ENCODE measurements at places on chromosomes 12 and 14. TPM values are rescaled to one million over a fixed set of nuclear protein-coding genes. Genes with fewer than 3 reads are reported as not detected.

TC2N gene
- total RNA-seq: 34.1 TPM

DNA sequence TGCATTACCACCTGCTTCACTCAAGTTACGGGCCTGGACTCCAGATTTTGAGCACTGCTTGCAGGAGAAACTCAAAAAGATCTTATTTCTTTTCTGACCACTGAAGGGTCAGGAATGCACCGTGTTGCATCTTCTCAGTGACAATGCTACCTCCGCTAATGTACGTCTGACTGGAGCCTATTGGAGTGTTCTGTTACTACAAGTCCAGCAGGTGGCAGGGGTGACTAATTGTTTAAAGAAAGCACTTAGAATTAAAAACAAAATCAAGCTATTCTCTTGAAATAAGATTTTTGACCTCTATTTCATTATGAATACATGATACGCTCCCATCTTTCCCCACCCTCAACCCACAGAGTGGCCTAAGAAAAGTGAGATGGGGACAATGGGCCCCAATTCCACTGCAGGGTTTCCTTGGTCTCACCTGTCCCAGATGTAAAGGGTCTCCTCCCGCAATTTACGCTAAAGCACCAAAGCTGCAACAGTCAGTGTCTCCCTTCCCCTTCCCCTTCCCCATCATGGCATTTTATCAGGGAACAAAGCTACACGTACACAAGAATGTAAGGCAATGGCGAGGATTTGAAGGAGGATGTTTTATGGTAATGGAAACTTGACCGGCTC lies 2.2 kb downstream of the TBPL2 start:
- DNase-seq: no peak

KLRD1 gene
- 0.13 TPM for total RNA-seq

DNA sequence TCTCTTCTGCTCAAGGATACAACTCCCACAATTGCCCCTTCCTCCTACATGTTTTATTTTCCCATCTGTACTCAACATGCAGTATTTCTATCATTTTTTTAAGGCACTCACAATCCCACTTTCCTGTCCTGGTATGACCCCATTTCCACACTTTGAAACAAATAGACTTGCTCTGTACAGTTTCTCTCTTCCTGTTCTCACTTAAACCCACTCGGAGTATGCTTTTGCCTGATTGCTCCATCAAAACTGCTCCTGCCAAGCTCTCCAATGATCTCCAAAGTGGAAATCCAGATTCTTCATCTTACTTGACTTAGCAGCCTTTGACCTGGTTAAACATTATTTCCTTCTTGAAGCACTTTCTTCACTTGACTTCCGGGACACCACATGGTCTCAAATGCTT lies 384.5 kb downstream of the SEC23A start:
- no peak for DNase-seq

ZNF384 gene
- total RNA-seq: 42.7 TPM

DNA sequence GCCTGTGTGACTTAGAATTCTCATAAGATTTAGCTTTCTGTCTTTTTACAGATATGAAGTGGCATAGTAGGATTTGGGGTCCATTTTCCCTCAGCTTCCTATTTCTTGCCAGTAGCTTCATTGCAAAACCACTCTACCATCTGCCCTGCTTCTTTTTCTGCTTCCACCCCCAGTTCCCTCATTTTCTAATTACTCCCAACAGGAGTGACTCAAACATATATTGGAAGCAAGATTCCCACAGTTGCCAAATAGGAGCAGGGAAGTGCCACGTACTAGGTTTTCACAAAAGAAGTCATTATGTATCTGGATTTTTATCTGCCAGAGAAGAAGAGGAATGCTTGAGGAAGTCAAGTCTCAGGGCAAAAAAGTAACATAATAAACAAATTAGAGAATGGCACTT lies 64.1 kb downstream of the ANO4 start:
- DNase-seq: no peak

SLC35F4 gene
- not detected for total RNA-seq

GRCh38 chr14:103920981-103921854 lies 7.0 kb upstream of the TDRD9 start:
- peak; percentile 85 for DNase-seq

TAS2R9 gene
- total RNA-seq: not detected

TPH2 gene
- total RNA-seq: not detected

- DNase-seq: no peak
Observed at GRCh38 chr14:54637270-54638134, 70.6 kb downstream of the SAMD4A start.

DNA sequence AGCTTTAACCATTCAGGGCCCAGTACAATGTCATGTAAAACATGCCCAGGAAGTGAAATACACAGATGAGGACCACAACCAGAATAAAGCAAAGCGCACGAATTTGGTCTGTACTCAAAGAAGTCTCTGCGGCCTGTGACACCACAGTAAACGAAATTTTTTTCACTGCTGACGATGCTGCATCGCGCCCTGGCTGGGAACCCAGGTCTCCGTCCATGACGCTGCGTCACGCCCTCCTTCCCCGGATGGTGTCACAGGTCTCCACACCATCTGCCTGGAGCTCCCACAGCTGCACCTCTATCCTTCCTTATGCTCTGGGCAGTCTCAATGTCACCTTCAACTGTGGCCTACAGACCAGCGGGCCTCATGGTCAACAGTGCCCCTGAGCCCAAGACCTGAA lies 17.8 kb downstream of the ANKLE2 start:
- no peak for DNase-seq

GRCh38 chr12:92554158-92555073 lies 148.4 kb upstream of the PLEKHG7 start:
- no peak for DNase-seq

PLA2G1B gene
- not detected for total RNA-seq

DNA sequence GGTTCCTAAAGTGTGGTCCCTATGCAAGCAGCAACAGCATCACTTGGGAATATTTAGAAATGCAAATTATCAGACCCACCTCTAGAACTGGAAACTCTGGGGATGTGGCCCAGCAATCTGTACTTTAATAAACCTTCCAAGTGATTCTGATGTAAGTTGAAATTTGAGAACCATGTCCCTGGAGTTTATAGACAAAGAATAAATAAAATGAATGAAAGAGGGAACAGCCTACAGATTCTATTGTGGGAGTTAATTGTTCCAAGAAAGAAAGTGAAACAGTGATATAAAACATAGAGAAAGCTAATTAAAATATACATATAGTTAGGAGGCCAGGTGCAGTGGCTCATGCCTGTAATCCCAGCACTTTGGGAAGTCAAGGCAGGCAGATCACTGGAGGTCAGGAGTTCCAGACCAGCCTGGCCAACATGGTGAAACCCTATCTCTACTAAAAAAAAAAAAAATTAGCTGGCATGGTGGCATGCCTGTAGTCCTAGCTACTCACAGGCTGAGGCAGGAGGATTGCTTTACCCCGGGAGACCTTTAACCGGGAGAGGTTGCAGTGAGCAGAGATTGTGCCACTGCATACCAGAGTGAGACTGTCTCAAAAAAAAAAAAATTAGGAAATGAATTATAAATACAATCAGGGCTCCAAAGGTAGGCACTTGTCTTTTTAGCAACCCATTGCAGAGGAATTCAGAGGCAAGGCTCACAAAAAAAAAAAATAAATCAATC lies 507.5 kb downstream of the NAV3 start:
- DNase-seq: no peak

- DNase-seq: peak; percentile 49
Observed at GRCh38 chr12:49763006-49763591, 21.7 kb downstream of the TMBIM6 start.

DNA sequence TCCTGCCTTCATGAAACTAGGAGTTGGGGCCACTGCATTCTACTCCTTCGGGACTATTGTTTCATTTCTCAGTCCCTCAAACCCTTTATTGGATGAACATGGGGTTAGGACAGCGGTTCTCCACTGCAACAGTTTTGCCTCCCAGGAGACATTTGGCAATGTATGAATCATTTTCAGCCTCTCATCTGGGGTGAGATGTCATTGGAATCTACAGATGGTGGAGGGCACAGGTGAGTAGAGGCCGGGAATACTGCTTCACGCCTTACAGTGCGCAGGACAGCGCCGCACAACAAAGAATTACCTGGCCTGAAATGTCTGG lies 649 bp upstream of the GNPNAT1 start:
- no peak for DNase-seq

DNA sequence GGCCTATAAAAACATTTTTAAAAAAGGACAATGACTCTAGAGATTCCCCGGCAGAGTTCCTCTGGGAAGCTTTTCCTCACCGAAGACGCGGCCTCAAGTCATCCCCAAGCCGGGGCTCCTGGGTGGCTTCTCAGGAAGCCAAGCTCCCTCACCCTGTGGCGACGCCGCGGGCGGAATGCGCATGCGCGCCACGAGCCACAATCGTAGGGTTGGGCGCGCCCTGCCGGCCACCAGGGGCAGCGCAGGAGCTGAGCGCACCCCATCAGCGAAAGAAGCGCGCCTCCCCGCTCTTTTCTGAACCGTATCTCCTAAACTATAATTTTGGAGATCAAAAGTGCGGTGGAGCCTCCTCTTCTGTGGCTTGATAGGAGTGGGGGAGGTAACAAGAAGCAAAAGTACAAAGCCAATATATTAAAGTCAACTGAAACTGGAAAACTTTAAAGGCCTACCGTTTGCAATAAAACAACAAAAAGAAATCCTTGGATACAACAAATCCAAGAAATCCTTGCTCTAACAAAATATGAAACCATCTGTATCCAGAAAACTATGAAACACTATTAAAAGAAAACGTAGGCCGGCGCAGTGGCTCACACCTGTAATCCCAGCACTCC lies 17.4 kb upstream of the CHFR start:
- DNase-seq: peak; percentile 93

KRT80 gene
- 349 TPM for total RNA-seq

COX14 gene
- total RNA-seq: 29.0 TPM

DNA sequence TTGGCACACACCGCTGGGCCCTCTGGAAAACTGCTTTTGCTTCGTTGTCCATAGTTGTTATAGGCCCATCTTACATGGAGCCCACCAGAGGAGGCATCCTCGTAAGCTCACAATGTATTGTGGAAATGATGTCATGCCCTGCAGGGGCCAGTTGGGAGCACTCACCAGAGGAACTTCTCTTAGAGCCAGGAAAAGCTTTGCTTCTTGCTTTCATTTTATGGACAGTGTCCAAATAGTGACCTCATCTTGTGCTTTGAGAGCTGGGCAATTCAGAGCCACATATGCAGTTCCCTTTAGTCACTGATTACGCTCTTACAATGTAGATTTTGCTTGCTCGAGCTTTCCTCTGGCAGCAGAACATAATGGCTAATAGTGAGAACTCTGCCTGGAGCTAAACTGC lies 275.6 kb downstream of the AACS start:
- DNase-seq: peak; percentile 28

DNA sequence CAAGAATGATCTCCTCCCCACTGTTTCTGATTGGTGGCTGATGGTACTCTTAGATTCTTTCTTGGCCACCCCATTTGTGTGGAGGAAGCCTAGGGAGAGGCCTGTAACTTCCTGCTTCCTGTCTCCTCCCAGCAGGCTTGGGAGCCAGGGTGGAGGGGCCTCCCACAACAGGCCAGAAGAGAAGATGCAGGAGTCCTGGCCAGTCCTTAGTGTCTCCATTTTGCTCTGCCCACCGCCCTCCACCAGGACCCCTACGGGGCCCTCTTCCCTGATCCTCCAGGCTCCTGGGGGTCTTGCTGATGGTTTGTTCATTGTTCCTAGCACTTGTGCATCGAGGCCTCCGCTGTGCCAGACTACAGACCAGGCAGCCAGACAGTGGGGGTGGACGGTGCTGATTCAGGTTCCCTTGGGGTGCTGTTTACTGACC lies 6.8 kb downstream of the TSPAN9 start:
- no peak for DNase-seq

Measured in lower leg skin (tissue), 4 donors.